Sigmoid colon (tissue), 7 donors: ENCODE measurements at places on chromosomes 3 and 15. TPM values are rescaled to one million over a fixed set of nuclear protein-coding genes. Genes with fewer than 3 reads are reported as not detected.

LRCH3 gene
- 5.5 TPM for polyA plus RNA-seq

NRG4 gene
- polyA plus RNA-seq = 0.76 TPM

DPPA2 gene
- not detected for polyA plus RNA-seq

FAM219B gene
- polyA plus RNA-seq = 38.4 TPM

ACP3 gene
- 1.8 TPM for polyA plus RNA-seq

USP50 gene
- polyA plus RNA-seq = not detected

GRCh38 chr3:105537371-105538080 is 170.8 kb downstream of the ALCAM start:
- no peaks in the 10 kb centered on the region for H3K36me3 ChIP-seq
- H3K4me3 ChIP-seq = no peak overlapping the region
- no peaks in the 10 kb centered on the region for H3K27me3 ChIP-seq

GRCh38 chr3:172106989-172107388 is 67.6 kb downstream of the FNDC3B start:
- H3K4me1 ChIP-seq = peaks cover 80% of the 10 kb centered on the region
- H3K36me3 ChIP-seq = no peaks in the 10 kb centered on the region
- no peak overlapping the region for H3K4me3 ChIP-seq

DNA sequence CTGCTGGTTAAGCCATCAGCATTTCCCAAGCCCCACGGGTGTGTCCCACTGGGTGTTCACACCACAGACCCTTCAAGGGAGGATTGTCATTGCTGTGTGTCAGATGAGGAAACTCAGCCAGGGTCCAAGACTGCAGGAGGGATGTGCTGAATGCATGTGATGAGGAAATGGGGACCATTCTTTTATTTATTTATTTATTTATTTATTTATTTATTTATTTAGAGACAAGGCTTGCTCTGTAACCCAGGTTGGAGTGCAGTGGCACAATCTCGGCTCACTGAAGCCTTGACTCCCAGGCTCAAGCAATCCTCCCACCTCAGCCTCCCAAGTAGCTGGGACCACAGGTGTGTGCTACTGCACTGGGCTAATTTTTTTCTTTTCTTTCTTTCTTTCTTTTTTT is 20.8 kb downstream of the PIF1 start:
- H3K4me1 ChIP-seq = peaks cover 56% of the 10 kb centered on the region
- DNase-seq = no peak
- H3K27me3 ChIP-seq = no peaks in the 10 kb centered on the region
- no peaks in the 10 kb centered on the region for H3K36me3 ChIP-seq

DNA sequence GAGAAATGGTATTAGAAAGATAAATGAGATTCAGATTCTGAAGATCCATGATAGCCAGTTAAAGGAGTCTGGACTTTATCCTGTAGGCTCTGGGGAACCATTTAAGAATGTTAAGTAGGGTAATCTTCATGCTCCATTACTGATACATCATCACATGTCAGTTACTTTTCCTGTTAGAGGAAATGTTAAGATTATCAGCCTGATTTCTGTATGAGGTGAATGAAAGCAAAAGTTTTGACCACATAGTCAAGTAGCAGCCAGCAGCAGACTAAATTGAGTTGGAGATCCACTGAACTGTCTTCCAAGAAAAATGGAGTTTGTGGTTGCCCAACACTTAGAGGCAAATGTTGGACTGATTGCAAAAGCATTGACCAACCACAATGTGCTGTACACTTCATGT is 4.7 kb upstream of the COPB2 start:
- DNase-seq = no peak
- no peaks in the 10 kb centered on the region for H3K36me3 ChIP-seq
- H3K4me1 ChIP-seq = peaks cover 12% of the 10 kb centered on the region
- no peak overlapping the region for H3K27ac ChIP-seq
- no peak overlapping the region for H3K4me3 ChIP-seq
- no peaks in the 10 kb centered on the region for H3K27me3 ChIP-seq

DNA sequence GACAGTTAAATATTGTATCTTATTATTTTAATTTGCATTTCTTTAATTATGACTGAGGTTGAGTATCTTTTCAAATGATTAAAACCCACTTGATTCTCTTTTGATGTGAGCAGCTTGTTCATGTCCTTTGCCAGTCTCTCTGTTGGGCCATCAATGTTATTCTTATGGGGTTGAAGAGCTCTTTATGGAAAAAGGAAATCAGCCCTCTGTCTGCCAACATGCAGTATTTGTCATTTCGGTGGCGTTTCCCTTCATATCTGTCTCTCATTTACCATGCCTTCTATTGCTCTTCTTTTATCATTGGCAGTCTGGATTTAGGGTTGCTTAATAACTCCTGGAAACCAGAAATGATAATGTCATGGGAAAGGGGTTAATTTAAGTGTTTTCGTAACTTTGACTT is 340.7 kb upstream of the DNAJC19 start:
- H3K27me3 ChIP-seq = no peaks in the 10 kb centered on the region
- no peak for DNase-seq
- H3K4me1 ChIP-seq = no peaks in the 10 kb centered on the region
- H3K27ac ChIP-seq = no peak overlapping the region

GRCh38 chr3:49341996-49342395 is 2.1 kb upstream of the USP4 start:
- no peaks in the 10 kb centered on the region for H3K27me3 ChIP-seq
- H3K36me3 ChIP-seq = no peaks in the 10 kb centered on the region
- no peak overlapping the region for H3K27ac ChIP-seq

GRCh38 chr15:78234515-78235040 is at the start of gene ACSBG1:
Gene ACSBG1 (minus strand): TSS chr15:78234565. CDS start chr15:78234501, 64 bp downstream.
- peak; percentile 47 for DNase-seq
- H3K4me1 ChIP-seq = no peaks in the 10 kb centered on the region
- no peaks in the 10 kb centered on the region for H3K36me3 ChIP-seq
- H3K27ac ChIP-seq = no peak within 1 kb of the TSS
- no peak within 1 kb of the TSS for H3K4me3 ChIP-seq

- H3K4me3 ChIP-seq = no peak overlapping the region
- H3K27me3 ChIP-seq = no peaks in the 10 kb centered on the region
- peaks cover 25% of the 10 kb centered on the region for H3K36me3 ChIP-seq
- no peaks in the 10 kb centered on the region for H3K4me1 ChIP-seq
- DNase-seq = no peak
- no peak overlapping the region for H3K27ac ChIP-seq
Observed at GRCh38 chr3:119428538-119428937, 34.9 kb downstream of the TMEM39A start.

- H3K4me1 ChIP-seq = no peaks in the 10 kb centered on the region
- DNase-seq = no peak
- H3K27ac ChIP-seq = no peak overlapping the region
- no peak overlapping the region for H3K4me3 ChIP-seq
Observed at GRCh38 chr3:186605078-186605477, 7.8 kb upstream of the AHSG start.

DNA sequence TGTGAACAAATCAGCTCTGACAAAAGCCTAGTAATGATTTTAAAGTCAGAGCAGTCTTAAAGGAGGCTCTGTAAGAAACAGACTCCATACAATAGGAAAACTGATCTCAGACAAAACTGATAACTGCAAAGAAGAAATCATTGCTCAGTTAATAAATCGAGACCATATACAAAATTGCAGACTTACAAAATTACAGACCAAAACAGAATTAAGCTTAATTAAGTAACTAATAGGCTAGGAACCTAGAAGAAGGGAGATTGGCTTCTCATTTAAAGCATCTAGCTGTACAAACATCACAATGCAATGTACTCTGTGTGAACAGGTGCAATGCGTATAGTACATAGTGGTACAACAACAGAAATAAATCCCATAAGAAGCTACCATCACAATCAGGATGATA is 46.3 kb downstream of the ZBTB20 start:
- H3K36me3 ChIP-seq = no peaks in the 10 kb centered on the region
- H3K4me3 ChIP-seq = peak overlapping the region; percentile 34
- H3K27ac ChIP-seq = peak overlapping the region; percentile 71
- H3K4me1 ChIP-seq = peaks cover 23% of the 10 kb centered on the region
- no peak for DNase-seq
